Kidney epithelial cell (primary cell): ENCODE measurements at places on chromosomes 6 and 20. TPM values are rescaled to one million over a fixed set of nuclear protein-coding genes. Genes with fewer than 3 reads are reported as not detected.

Gene PAX1
- total RNA-seq = not detected in 2 replicates

- no peak for DNase-seq
Observed at GRCh38 chr6:144334150-144334708, 49.1 kb downstream of the UTRN start.

DNA sequence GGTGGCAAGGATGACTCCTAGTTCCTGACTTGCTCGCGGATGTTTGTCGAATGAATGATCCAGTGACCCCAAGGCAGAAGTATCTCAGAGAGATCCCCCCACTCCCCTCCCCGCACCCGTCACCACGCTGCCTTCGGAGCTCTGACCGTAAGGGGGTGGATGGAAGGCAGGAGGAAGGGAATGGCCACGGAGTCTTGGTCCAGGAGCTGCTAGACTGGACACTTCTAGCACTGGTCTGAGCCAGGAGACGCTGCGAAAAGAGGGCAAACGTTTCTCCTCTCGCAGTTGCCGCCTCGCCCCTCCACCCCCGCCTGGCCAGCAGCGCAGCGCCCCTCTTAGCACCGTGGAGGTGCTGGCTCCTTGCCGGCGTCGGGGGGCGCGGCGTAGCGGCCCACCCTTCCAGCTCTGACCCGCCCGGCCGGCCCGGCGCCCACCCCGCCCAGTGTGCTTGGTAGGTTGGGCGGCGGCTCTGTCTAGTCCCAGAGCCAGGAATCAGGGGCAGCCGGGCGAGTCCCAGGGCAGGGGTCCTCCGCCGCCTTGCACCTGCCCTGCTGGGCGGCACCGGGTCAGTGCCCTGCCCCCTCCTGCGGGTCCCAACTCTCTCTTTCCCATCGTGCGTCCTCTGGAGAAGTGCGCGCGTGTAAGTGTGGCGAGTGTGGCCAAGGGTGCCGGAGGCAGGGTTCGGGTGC lies 2.4 kb upstream of the DBNDD2 start:
- no peak for DNase-seq

DNA sequence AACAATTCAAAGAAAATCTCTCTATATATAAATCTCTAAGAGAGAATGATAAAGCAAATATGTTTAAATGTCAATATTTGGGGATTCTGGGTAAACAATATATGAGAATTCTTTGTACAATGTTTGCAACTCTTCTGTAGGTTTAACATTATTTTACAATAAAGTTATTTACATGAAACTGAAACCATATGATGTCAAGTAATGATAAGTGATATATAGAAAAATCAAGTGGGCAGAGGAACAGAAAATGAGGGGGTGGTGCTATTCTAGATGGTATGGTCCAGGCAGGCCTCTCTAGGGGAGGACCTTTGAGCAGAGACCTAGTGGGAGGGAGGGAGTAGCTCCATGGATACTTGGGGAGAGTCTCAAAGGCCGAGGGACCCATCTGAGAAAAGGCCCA lies 16.4 kb upstream of the SCRT2 start:
- no peak for DNase-seq
